ENCODE measurements at places on chromosomes 3 and 15.

DNA sequence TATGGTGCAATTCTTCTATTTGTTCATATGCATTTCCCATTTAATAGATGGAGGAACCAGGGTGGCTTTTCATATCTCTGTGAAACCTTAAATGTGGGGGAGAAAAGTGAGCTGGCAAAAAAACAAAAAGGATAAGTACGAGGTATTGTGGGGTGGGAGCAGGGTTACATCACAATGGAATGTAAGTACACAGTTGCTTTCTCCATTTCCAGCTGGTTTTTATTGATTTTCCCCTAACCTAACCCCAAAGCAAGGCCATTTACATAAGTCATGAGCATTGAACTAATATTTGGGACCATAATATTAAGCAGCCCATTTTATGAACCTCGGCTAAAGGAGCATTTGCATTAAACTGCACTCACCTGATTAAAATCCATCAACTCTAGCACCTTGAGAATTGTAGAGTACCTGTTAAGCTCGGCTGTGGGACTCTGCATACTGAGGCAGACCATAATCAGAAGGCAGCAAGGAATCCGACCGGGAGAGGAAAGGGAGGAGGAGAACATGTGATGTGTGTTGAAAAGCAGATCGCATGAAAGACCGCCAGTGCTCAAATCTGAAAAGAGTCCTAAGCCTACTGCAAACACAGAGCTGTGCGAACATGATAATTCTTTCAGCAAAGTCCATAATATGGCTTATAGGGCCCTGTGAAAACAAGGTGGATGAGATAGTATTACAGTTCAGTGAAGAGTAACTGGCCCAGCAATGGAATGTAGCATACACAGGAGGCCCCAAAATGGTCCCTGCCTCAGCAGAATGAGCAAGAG, 513.4 kb downstream of the FHIT start:
- DNase-seq, result no peak

DNA sequence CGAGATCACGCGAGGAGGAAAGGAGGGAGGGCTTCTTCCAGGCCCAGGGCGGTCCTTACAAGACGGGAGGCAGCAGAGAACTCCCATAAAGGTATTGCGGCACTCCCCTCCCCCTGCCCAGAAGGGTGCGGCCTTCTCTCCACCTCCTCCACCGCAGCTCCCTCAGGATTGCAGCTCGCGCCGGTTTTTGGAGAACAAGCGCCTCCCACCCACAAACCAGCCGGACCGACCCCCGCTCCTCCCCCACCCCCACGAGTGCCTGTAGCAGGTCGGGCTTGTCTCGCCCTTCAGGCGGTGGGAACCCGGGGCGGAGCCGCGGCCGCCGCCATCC, 1.1 kb upstream of the SETD5 start:
- no peak for DNase-seq

GRCh38 chr3:70740872-70741271, 428.4 kb upstream of the MDFIC2 start:
- no peak for DNase-seq

- DNase-seq, result no peak
Observed at GRCh38 chr15:89168316-89168833, 53.0 kb downstream of the RLBP1 start.

DNA sequence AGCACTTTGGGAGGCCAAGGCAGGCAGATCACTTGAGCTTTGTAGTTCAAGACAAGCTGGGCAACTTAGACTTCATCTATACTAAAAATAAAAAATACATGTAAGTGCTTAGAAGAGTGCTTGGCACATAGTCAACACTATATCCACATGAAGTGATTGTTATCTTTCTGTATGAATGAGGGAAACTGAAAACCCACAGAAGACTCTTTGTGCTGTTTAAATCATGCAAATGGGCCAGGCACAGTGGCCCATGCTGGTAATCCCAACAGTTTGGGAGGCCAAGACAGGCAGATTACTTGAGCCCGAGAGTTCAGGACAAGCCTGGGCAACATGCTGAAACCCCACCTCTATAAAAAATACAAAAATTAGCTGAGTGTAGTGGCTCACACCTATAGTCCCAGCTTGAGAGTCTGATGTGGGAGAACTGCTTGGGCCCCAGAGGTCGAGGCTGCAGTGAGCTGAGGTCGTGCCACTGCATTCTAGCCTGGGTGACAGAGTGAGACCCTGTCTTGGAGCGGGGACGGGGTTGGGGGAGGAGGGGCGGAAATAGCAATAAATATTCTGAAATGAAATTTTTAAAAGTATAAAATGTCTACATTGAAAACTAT, 129.7 kb downstream of the NR2E3 start:
- no peak for DNase-seq

DNA sequence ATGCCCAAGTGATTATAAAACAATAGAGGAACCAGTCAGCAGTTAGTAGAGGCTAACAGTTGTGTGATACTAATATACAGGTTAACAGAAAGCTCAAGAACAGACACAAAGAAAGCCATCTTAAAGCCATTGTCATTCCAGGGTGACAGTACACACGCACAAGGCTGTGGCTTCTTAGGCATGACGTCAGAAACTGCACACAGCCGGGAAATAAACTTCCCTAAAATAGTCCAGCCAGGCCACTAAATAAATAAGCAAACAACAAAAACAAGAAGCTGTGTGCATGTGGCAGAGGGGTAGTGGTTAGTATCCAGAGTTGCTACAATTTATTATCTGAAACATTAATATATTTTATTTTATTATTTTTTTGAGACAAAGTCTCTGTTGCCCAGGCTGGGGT, 49.8 kb downstream of the PPCDC start:
- no peak for DNase-seq

- DNase-seq, result no peak
Observed at GRCh38 chr3:31077826-31078225, 183.4 kb upstream of the GADL1 start.

- DNase-seq, result no peak
Observed at GRCh38 chr3:158617982-158618875, 26.1 kb upstream of the GFM1 start.

GRCh38 chr3:33798113-33798417, 365 bp upstream of the PDCD6IP start:
- no peak for DNase-seq

- no peak for DNase-seq
Observed at GRCh38 chr3:30333143-30333542, 273.3 kb upstream of the TGFBR2 start.

GRCh38 chr15:70777170-70777926, 14.0 kb upstream of the UACA start:
- no peak for DNase-seq

- no peak for DNase-seq
Observed at GRCh38 chr3:13072600-13073325, 466 bp downstream of the IQSEC1 start.

GRCh38 chr15:78304216-78305066, 5.0 kb upstream of the SKIC8 start:
- no peak for DNase-seq

DNA sequence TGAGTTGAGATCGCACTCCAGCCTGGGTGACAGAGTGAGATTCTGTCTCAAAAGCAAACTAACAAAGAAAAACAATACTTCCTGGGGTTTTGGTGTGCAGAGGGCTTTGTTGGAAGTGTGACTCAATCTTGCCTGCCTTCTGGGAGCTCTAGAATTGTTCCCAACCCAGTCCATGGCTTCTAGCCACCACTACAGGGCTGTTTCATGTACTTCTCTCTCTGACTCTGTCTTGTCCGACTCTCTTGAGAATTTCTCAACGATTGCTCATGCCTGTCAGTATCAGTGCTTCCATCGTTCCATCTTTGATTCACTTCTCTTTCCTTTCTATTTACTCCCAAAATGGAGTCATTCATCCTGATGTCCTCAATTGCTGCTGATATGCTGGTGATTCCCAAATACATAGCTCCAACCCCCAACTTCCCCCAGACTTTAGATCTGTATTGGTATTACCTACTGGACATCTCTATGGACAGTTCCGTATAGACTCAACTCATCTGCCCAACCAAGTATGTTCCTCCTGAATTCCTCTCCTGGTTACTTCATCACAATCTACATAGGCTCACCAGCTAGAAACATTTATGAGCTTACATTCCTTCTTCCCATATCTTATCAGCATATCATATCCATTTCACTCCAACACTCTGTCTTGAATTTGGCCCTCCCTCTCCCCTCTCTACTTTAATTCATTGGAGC, 1.8 kb upstream of the AP2M1 start:
- DNase-seq, result no peak

GRCh38 chr3:191254098-191254873, 55.2 kb downstream of the OSTN start:
- no peak for DNase-seq

DNA sequence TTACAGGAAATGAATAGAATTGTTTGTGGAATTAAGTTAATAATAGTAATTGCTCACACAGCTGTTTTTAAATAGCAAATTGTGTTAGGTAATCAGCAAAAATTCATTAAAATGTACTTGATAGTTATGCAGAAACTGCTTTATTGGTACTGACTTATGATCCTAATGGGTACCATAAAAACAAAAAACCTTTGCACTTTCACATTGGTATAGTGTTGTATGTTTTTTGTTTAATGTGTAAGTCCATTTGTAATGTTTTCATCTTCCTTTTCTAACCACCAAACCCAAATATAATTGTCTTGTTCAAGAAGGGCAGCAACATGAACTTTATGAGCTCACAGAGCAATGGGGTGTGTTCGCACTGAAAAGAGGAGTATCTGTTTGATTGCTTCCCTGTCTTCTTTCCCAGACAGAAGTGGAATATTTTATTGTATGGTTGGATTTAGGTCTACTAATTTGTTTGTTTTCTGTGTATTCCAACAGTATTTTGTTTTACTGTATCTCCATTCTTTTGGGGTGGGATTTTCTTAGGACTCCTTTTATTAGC, 135.8 kb downstream of the TCF12 start:
- no peak for DNase-seq

- DNase-seq, result peak; percentile 47
Observed at GRCh38 chr15:69668963-69669362, 216.3 kb downstream of the RPLP1 start.

DNA sequence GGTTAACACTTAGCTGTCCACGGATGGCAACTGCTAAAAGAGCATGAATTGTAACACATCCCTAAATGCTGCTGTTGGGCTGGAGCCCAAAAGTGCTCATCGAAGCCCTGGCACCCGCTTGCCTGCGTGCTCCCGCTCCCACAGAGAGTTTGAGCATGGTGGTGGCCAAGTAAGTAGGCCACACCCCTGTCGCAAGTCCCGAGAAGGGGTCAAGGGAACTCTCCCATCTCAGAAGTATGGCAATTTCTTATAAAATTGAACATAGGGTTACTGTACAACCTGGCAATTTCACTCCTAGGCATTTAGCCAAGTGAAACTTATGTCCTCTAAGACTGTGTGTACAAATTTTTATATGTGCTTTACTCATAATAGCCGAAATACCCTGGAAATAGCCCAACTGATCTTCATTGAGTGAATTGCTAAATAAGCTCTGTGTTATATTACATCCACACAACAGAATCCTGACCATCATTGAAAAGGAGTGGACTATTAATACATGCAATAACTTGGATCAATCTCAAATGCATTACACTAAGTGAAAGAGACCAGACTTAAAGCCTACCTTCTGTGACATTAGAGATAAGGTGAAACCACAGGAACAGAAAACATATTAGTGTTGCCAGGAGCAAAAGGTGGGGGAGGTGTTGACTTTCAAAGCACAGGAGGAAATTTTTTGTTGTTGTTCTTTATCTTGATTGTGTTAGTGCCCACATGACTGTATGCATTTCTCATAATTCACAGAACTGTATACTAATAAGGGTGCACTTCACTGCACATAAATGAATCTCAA, 1.5 kb upstream of the GCSAM start:
- no peak for DNase-seq

GRCh38 chr3:139564294-139564861, 24.8 kb upstream of the RBP1 start:
- no peak for DNase-seq
